ENCODE measurements at places on chromosomes 12 and 14.

DNA sequence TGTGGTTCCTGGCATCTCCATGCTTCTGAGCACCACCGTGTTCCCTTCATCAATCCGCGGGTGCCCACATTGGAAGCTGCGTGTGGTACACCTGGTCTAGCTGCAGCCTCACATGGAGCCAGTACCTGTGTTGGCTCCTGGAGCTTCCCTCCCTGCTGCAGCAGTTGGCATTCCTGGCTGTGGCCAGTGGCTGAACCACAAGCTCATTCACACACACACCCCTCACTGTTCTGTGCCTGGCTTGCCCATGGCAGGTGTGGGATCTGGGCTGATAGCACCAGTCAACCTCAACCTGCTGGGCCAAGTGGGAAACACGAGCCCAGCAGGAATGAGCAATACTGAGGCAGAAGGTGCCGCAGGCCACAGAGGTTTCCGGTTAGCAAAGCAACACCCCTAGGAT lies 256.2 kb upstream of the LRFN5 start:
- no peak for DNase-seq

- no peak for DNase-seq
These were observed at the start of gene DACT1 for GRCh38 chr14:58637391-58638230. Gene DACT1 (plus strand): TSS chr14:58637962. CDS start chr14:58638203, 241 bp downstream.

GRCh38 chr14:54486685-54487084 lies 2.1 kb downstream of the GMFB start:
- DNase-seq: no peak

DNA sequence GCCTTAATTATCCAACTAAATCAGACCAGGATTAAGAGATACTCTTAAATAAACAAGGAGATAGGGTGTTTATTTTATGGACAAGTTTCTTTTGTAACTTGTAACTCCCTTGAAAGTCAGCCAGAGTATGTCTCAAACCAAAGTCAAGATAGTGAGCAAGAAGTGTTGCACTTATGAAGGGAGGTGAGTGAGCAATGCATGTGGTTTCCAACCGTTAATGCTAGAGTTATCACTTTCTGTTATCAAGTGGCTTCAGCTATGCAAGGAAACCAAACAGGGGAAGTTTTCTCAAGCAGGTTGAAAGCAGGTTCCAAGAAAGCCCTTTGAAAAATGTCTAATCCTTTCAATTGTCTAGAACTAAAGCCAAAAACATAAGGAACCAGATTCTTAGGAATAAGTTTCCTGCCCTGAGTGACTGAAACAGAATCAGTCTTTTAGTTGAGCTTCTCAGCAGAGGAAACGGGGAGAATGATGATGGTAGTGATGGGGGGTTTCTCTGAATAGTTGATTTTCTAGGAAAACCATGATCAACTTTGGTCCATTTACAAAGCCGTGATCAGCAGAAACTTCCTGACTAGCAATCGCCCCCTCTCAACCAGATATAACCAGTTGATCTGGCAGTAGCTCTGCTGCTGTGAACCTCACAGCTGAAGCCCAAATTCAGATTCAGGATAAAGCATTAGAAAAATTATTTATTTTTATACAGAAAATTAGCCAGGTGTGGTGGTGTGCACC lies 128.4 kb downstream of the DAD1 start:
- DNase-seq: peak; percentile 98

DNA sequence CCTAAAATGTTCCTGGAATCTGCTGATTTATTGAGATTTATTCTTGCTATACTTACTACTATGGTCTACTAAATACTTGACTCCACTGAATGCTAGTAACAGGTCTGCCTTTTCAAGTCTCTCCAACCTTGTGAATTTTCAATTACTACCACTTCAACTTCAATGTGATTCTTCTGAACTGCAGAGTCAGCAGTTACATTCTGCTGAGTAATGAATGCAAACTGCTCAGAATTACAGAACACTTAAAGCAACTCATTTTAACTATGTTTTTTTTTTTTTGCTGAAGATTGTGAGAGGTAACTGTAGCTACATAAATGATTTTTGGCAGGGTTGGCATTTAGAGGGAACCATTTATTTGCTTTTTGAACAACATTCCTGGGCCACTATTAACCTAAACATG lies 41.8 kb downstream of the ARF6 start:
- DNase-seq: no peak

- DNase-seq: peak; percentile 54
These were observed 8.8 kb upstream of the TRAF3 start for GRCh38 chr14:102768223-102769048.

GRCh38 chr14:105384605-105385321 lies 13.6 kb upstream of the TEX22 start:
- DNase-seq: no peak

DNA sequence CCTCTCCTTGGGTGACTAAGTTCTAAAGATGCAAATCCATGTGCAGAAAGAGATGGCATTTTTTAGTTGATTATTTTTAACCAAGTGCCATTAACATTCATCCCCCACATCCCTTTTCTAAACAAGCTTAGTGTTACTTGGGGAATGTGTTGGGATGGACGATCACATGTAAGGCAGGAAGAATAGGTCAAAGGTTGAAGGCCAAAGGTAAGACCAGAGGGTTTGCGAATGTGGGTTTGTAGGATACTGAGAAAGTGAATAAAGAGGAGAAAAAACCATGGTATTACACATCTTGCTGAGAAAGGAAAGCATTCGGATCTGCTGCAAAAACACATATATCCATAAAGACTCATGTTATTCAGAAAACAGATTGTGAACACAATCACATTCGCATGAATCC lies 111.6 kb downstream of the GCH1 start:
- DNase-seq: no peak

- no peak for DNase-seq
These were observed 376.3 kb upstream of the RGS6 start for GRCh38 chr14:71555654-71556559.

- DNase-seq: no peak
These were observed 393.1 kb upstream of the RGS6 start for GRCh38 chr14:71538938-71539649.

GRCh38 chr14:23660290-23661226 lies 24.4 kb downstream of the DHRS2 start:
- no peak for DNase-seq

GRCh38 chr14:71474301-71475265 lies 457.6 kb upstream of the RGS6 start:
- DNase-seq: no peak

DNA sequence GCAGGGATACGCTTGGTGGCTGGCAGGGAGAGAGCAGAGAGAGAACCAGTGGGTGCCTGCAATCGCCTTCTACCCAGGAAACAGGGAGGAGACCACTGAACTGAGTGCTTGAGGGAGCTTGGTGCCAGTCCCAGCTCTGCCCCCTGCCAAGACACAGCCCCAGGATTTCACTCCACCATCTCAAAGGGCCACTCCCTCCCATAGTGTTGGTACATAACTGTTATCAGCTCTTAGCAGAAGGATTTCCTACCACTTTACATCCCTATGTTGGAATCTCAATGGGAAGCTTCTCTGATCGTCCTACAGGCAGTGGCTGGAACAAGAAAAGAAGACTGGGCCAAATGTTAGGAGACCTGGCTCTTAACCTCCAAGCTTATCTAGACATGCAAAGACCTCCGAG lies 157.4 kb upstream of the FOXN3 start:
- no peak for DNase-seq

DNA sequence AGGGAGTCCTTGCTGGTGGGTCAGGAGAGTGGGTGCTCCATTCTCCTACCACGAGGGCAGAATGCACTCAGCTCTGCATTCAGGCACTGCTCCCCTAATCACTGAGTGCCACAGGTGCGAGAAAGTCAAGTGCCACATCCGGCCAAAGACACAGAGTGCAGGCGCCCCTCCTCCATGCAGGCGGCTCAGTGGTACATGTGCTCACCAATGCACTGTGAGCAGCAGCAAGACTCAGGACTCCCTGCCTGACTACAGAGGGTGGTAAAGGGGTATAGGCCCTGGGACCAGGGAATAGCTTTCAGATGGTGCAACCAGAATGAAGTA lies 32.9 kb downstream of the ZFYVE21 start:
- DNase-seq: no peak

GRCh38 chr14:99256483-99256874 lies 15.5 kb downstream of the BCL11B start:
- no peak for DNase-seq

DNA sequence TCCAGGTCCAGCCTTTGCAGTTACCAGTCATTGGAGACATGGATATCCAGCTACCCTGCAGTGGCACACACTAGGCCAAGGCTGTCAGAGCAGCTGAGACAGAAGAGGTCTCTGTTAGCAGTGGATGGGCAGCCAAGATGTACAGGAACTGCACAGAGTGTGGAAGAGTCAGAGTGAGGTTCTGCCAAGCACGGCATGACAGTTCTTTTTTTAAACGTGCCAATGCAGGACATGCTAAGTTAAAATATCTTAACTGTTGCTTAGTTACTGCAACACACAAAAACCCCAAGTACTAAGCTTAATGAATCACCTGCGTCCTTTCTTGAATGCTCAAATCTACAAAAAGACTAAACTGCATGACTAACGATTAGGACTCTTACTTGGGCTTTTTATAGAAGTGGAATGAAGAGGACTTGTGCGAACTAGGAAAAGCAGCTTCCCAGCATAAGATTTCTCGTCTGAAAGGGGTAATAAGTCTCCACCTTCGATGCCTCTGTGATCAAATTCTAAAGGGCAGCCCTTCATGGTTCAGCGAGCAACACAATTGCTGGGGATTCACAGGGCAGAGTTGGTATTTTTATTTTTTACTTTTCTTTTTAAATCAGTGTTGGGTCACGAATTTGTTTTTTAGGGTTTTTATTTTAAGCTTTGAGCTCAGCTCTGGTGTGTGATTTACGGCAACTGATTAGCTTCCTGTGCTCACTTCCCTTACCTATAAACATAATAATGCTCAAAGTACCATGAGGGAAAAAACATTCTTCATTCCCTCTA lies 20.6 kb downstream of the MAPK1IP1L start:
- DNase-seq: no peak

DNA sequence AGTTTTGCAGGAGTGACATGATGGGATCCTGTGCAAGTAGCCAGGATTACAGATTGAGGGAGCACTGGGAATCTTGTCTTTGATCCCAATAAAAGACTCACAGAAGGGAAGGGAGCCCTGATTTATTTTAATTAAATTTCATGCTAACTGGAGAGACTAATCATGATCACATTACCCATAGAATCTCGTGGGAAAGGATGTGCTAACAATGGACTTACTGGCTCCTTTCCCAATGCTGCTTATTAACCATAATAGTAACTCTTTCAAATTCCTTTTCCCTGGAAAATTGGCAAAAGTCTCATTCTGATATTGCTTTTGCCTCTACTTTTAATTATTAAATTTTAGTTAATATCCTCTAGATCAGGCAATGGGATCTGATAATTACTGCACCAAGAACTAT lies 174.8 kb upstream of the AVPR1A start:
- no peak for DNase-seq

DNA sequence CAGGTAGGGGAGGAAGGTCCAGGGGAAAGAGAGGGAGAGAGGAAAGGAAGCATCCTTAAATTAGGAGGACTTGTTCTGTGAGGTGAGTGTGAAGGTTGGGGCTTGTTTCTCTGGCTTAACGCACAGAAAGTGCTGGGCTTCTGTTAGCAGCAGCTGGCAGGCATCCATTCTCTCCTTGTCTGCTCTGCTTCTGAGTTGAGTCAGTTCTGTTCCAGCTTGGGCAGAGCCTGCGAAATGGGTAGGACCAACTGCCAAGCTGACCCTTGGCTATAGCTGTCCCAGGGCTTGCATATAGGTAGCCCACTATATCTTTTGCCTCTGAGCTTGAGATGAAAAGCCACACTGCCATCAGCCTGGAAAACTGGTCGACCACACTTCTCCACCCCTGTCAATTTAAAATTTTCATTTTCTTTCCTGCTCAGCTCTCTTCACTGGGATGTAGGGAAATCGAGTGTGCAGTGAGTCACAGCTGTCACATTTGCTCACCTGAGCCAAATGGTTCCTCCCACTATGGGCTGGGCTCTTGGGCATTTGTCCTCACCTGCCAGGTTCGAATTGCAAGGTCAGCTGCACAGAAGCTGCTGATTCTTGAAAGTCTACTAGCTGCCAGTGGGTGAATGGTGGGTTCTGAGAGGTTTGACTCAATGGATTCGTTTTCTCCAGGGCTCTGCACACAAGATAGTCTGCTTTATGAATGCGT lies 256.4 kb upstream of the PWP1 start:
- no peak for DNase-seq

DNA sequence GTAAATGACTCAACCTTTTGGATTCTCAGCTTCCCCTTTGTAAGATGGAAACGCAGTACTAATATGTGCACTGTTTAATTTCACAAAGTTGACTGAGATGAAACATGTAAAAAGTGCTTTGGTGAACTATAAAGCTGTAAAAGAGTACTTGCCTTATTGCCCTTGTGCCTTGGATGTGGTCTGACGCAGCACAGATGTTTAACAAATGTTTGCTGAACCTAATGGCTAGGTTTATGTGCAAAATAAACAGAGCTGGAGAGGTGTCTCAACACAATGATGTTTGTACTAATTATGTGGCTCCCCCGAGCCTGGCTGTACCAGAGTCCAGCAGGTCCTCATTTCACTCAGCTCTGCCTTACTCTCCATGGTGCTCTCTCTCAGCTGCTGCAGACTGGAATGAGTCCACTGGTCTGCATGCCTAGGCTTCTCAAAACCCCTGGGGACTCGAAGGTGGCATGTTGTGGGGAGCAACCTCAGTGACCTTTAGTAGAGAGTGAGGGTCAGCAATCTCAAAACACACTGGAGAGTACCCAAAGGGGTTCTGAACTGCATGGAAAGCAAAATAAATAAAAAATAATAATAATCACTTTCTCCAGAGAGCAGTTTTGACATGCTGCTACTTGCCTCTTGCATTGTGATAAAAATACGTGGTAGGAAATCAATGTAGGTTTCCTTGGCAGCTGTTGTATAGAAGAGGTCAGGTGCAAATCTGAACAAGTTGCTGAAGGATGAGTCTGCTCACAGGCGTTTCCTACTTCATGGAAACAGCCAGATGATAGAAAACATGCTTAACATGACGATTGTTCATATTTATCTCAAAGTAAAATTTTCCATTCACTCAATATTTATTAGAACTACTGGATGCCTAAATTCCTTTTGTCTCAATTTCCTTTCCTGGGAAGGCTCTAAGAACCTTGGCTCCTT lies 8.5 kb upstream of the AMIGO2 start:
- no peak for DNase-seq

DNA sequence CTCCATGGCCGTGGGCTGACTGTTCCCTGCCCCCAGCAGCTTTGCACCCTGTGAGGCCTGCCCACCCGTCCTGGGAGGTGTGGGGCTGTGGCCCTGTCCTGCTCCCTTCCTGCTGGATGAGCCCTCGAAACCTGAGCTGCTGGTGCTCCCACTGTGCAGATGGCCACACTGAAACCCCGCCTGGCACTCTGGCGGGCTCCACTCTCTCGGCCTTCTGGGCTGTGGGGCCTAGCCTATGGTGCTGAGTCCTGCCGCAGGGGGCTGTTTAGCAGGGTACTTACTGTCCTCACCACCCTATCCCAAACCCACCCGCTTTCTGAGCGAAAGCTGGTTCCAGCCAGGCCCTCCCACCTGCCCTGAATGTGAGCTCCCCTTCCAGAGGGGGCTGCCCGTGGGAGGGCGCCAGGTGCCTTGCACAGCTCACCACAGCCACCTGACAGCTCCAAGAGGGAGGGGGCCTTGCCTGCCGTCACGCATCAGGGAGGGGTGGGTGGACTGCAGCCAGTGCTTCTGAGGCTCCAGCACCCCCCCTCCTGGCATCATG lies 7.3 kb downstream of the SLC25A47 start:
- no peak for DNase-seq

All from GF-D8 (cell line).